ENCODE measurements at places on chromosomes 1 and 21. TPM values are rescaled to one million over a fixed set of nuclear protein-coding genes. Genes with fewer than 3 reads are reported as not detected.

GRCh38 chr1:197469620-197470210 is 201.7 kb downstream of the CRB1 start:
- H3K4me1 ChIP-seq: peaks cover 6% of the 10 kb centered on the region
- no peaks in the 10 kb centered on the region for H3K36me3 ChIP-seq
- peaks cover 2% of the 10 kb centered on the region for H3K27me3 ChIP-seq
- no peak overlapping the region for H3K4me3 ChIP-seq
- no peak overlapping the region for H3K27ac ChIP-seq

GRCh38 chr1:85502625-85503083 is 37.7 kb upstream of the DDAH1 start:
- H3K36me3 ChIP-seq: no peaks in the 10 kb centered on the region
- no peak overlapping the region for H3K27ac ChIP-seq
- H3K4me1 ChIP-seq: no peaks in the 10 kb centered on the region
- peaks cover 13% of the 10 kb centered on the region for H3K27me3 ChIP-seq
- H3K4me3 ChIP-seq: no peak overlapping the region

- no peak overlapping the region for H3K4me3 ChIP-seq
- no peaks in the 10 kb centered on the region for H3K27me3 ChIP-seq
- no peak overlapping the region for H3K27ac ChIP-seq
- no peaks in the 10 kb centered on the region for H3K36me3 ChIP-seq
- H3K4me1 ChIP-seq: no peaks in the 10 kb centered on the region
Observed at GRCh38 chr1:213772128-213773063, 215.4 kb upstream of the PROX1 start.

DNA sequence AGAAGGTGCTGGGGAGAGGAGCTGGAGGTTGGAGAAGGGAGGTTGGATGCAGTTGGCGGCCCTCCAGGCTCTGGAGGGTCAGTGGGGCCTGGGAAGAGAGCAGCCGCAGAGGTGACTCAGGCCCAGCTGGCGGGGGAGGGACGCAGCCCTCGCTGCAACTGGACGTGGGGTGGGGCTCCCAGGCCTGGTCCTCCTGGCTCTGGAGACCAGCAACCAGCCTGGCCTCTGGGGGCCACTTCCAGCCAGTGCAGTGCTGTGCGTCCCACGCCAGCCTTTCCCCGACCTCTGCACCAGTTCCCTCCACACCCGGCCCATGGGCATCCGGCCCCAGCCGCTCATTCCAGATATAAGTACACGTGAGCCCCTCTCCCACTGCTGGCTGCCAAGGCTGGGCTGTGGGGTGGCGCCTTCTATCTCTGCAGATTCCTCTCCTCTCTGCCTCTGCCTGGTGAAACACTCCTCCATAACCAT is 38.0 kb upstream of the COL18A1 start:
- H3K27ac ChIP-seq: no peak overlapping the region
- peaks cover 1% of the 10 kb centered on the region for H3K27me3 ChIP-seq
- H3K36me3 ChIP-seq: no peaks in the 10 kb centered on the region
- DNase-seq: no peak

DNA sequence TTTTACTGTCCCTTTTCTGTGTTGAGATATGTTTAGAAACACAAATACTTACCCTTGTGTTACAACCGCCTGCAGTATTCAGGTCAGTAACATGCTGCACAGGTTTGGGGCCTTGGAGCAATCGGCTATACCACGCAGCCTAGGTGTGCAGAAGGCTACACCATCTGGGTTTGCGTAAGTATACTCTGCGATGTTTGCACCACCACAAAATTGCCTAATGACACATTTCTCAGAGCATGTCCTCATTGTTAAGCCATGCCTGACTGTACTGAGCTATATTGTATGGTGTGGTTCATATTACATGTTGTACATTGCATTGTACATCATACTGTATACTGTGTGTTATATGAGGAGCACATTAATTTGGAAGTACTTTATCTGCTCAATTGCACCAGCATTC is 247.4 kb downstream of the RHOU start:
- no peak overlapping the region for H3K4me3 ChIP-seq
- H3K4me1 ChIP-seq: no peaks in the 10 kb centered on the region
- no peak for DNase-seq
- H3K36me3 ChIP-seq: no peaks in the 10 kb centered on the region
- no peak overlapping the region for H3K27ac ChIP-seq

GRCh38 chr1:7274256-7274655 is 489.0 kb downstream of the CAMTA1 start:
- H3K27me3 ChIP-seq: peaks cover 9% of the 10 kb centered on the region
- no peak for DNase-seq
- no peaks in the 10 kb centered on the region for H3K4me1 ChIP-seq

DNA sequence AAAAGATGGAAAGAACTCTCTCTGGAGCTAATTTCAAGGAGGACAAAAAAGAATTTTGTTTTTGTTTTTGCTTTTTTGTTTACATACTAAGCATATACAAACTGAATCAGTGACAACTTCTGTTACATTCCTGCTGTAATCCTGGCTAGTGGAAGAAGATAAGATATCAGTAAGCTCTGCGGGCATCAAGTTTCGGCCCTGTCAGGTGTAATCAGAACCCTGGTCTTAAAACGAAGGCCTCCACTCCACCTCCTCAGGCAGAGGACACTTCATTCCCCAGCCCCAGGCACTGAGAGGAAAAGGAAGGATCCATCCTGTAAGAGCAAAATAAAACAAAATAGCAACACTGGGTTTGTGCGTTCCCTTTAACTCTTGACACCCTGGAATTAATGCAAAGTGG is 88.9 kb upstream of the ARHGAP29 start:
- H3K4me1 ChIP-seq: peaks cover 3% of the 10 kb centered on the region
- no peaks in the 10 kb centered on the region for H3K36me3 ChIP-seq
- H3K27ac ChIP-seq: no peak overlapping the region
- DNase-seq: no peak

DNA sequence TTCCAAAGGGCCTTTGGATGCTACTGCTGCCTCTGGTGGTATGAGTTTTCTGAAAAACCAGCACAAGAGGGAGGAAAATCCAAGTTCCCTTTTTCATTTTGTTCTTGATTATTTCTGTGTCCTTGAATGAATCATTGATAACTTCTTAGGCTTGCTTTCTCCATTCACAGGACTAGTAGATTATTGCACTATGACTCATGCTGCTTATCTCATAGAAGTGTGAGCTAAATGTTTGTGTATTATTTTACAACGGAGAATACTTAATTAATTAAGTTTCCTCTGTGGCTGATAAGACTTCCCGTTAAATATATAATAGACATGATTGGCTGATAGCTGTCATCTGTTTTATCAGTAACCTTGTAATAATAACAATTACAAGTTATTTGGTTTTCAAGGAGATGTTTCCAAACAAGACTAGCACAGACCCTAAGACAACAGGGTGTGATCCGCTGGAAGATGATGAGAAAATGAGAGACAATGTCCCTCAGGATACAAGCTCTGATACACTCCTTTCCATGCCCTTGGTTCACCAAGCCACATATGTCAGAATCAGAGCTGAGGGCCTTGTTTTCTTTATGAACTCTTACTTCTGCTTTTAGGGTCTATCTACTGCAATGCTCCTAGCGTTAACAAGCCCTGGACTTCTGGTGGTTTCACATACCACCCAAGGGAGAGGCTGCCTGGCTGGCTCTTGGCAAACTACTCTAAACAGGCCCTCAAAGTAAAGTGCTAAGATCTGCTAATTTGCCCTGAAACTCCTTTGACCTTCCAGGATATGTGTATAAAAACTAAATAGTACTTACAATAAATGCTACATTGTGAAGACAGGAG is 1078.3 kb downstream of the TTLL7 start:
- no peak for DNase-seq
- no peak overlapping the region for H3K27ac ChIP-seq
- H3K4me1 ChIP-seq: no peaks in the 10 kb centered on the region
- no peaks in the 10 kb centered on the region for H3K36me3 ChIP-seq
- H3K27me3 ChIP-seq: no peaks in the 10 kb centered on the region
- H3K4me3 ChIP-seq: no peak overlapping the region

DNA sequence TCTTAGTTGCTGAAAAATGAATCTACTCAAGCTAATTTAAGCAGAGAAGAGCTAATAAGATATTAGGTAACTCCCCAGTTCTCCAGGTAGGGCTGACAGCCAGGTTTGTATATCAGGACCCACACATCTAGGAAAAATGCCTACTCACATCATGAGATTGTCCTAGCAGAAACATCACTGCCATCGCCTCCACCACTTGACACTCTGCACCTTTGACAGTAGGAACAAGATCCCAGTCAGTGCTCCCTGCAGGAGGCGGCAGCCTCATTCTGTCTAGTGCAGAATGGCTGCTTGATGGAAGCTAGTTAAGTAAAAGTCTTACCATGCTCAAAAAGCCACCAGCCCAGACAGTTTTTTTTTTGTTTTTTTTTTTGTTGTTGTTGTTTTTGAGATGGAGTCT is 31.6 kb upstream of the USP1 start:
- H3K27me3 ChIP-seq: no peaks in the 10 kb centered on the region
- H3K4me1 ChIP-seq: no peaks in the 10 kb centered on the region
- DNase-seq: no peak
- H3K4me3 ChIP-seq: no peak overlapping the region

- H3K27ac ChIP-seq: no peak overlapping the region
- no peaks in the 10 kb centered on the region for H3K4me1 ChIP-seq
- DNase-seq: no peak
- H3K27me3 ChIP-seq: no peaks in the 10 kb centered on the region
Observed at GRCh38 chr1:17168091-17168876, 36.6 kb upstream of the PADI1 start.

DNA sequence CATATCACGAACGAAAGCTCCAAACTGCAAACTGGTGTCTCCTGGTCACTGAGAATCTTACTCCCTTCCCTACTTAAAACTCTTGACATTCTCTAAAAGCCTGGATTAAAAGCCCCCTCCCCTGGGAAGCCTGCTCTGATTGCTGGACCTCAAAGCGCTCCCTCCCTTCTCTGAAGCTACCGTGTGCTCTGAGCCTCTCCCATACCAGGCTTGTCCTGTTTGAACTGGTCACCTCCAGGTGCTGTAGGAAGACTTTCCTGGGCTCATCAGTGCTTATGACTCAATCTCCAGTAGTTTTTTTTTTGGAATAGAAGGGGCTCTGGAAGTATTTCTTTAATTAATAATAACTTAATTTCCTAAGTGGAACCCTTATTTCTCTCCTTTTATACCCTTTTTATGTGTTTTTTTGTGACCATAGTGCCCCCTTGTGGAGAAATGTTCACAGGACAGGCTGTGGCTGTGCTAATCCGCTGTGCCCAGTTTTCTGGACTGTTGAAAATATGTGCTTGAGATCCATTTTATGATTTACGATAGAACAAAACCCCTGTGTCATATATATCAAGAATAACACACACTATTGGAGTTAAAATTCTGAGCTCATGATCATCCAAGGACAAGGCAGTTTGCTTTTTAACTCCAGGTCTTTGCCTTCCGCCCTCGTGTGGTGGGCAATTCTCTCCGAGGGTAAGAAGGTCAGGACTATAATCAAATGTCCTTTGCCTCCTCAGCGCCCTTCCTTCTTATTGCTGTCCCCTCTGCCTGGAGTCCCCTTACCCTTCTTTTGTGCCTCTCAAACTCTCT is 16.9 kb downstream of the MTARC1 start:
- no peaks in the 10 kb centered on the region for H3K4me1 ChIP-seq
- no peak overlapping the region for H3K27ac ChIP-seq
- H3K36me3 ChIP-seq: no peaks in the 10 kb centered on the region
- H3K4me3 ChIP-seq: no peak overlapping the region
- DNase-seq: peak; percentile 33

- H3K27ac ChIP-seq: no peak overlapping the region
- H3K4me3 ChIP-seq: no peak overlapping the region
- DNase-seq: peak; percentile 18
- H3K27me3 ChIP-seq: no peaks in the 10 kb centered on the region
- peaks cover 27% of the 10 kb centered on the region for H3K4me1 ChIP-seq
Observed at GRCh38 chr1:156584813-156585212, 5.3 kb downstream of the TTC24 start.

GRCh38 chr1:106975944-106976343 is 80.5 kb upstream of the PRMT6 start:
- no peaks in the 10 kb centered on the region for H3K27me3 ChIP-seq
- no peaks in the 10 kb centered on the region for H3K4me1 ChIP-seq
- no peak overlapping the region for H3K27ac ChIP-seq
- H3K4me3 ChIP-seq: no peak overlapping the region
- no peak for DNase-seq
- no peaks in the 10 kb centered on the region for H3K36me3 ChIP-seq

DNA sequence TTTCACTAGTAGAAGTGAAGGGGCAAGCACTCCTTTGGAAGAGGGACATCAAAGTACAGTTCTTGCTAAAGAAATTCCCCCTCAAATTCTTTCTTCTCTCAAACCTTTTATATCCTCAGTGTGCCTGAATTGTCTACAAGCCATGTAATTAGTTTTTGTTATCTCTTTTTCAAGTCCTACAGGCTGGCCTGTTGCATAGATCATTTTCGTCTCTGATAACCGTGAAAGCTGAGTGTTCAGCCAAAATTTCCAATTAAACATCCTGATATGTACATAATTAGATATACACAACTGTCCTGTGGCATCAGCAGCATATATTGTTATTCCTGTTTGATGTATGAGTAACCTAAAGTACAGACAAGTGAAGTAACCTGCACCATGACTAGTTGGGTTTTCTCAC is 375.5 kb upstream of the ST6GALNAC5 start:
- DNase-seq: no peak
- H3K4me1 ChIP-seq: peaks cover 15% of the 10 kb centered on the region
- peaks cover 3% of the 10 kb centered on the region for H3K36me3 ChIP-seq
- H3K4me3 ChIP-seq: no peak overlapping the region

- no peak for DNase-seq
- no peak overlapping the region for H3K27ac ChIP-seq
- H3K4me3 ChIP-seq: no peak overlapping the region
- H3K36me3 ChIP-seq: no peaks in the 10 kb centered on the region
- no peaks in the 10 kb centered on the region for H3K4me1 ChIP-seq
Observed at GRCh38 chr21:44443291-44443890, 11.9 kb upstream of the LRRC3 start.

DNA sequence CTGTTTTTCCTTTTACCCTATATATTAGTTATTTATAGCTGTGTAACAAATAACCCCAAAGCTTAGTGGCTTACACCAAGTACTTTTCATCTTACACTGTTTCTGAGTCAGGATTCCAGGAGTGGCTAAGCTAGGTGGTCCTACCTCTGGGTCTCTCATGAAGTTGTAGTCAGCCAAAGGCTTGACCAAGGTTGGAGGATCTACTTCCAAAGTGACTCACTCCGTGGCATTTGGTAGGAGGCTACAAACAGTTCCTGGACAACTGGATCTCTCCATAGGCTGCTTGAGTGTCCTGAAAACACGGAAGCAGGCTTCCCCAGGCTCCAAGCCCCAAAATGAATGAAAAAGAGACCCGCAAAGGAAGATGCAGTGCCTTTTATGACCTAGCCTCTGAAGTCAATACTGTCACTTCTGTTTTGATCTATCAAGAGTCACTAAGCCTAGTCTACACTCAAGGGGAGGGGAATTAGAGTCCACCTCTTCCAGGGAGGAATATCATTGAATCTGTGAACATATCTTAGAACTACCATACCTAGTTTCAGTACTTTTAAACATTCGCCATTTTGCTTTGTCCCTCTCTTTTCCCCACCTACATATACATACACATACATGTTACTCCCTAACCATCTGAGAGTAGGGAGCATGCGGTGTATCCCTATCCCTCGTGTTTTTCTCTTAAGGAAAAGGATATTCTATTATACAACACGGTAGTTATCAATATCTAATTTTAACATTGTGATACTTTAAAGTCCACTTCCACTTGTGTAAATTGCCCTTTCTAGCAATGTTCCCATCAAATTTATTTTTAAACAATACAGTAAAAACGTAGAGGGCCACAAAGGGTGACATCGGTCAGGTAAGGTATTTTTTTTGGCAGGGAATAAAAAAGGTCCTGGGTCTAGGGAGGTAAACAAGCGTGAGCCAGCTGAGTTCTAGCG is 67.2 kb downstream of the SLC35A3 start:
- peak overlapping the region; percentile 95 for H3K4me3 ChIP-seq
- peaks cover 43% of the 10 kb centered on the region for H3K4me1 ChIP-seq
- no peaks in the 10 kb centered on the region for H3K27me3 ChIP-seq
- peaks cover 28% of the 10 kb centered on the region for H3K36me3 ChIP-seq

The SPAG17 gene
- not detected for total RNA-seq

The ITLN2 gene
- not detected for total RNA-seq

The KIF14 gene
- 16.9 TPM for total RNA-seq

The CYP4Z1 gene
- total RNA-seq: not detected

The CTSS gene
- 37.7 TPM for total RNA-seq

Data from activated naive CD4-positive, alpha-beta T cell treated with anti-CD3 and anti-CD28 coated beads for 36 hours (primary cell).